ENCODE measurements at places on chromosomes 5 and 9.

DNA sequence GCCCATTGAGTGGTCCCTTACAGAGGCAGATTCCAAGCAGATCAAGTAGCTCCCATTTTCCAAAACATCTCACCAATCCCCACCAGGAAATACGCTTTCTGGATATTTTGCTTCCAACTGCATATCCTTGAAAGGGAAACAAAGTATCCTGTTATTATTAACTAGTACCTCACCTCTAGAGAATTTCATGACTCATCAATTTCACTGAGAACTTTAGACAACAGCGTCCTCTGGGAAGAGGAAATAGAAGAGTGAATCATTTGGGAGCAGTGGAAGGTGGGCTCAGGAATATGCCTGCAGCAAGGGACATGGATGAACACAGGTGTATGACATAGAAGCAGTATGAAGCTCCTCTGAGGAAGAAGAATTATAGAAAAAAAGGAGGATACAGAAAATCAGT, 186.7 kb downstream of the MARCHF11 start:
- DNase-seq: no peak

DNA sequence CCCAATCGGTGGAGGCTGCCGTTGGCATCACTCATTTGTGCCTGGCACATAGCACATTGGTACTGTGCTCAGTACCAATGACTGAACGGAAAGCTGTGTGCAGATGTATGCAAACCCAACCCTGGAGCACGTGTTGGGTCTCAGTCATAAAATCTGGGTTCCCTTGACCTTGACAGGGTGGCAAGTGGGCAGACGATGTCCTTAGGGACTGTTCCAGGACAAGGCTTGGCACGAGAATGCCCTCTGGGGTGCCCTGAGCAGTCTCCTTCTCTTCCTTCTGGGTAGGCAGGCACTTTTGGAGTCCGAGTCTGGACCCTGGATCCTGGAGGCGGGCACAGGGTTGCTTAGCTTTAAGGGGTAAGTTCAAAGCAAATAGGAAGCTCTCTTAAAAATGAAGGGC, 75.8 kb downstream of the MACROH2A1 start:
- no peak for DNase-seq

- peak; percentile 63 for DNase-seq
These were observed 155.8 kb upstream of the SMIM23 start for GRCh38 chr5:171629628-171630349.

DNA sequence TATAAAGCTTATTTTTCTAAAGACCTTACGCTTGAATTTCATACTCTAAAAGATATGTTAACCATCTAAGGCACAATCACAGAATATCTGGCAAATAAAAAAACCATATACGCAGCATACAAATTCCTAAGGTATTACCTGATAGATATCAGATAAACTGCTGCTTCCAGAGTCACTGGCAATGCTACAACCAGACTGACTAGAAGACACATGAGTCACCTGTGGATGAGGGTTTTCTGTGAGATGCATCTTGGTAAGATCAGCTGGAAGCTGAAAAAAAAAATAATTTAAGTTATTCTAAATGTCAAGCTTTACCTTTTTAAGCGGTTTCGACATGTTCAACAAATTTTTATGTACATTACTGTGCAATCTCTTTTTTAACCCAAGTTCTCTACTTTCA, 113.8 kb downstream of the RAPGEF6 start:
- DNase-seq: no peak

GRCh38 chr5:180541710-180542109, 47.5 kb downstream of the CNOT6 start:
- no peak for DNase-seq

DNA sequence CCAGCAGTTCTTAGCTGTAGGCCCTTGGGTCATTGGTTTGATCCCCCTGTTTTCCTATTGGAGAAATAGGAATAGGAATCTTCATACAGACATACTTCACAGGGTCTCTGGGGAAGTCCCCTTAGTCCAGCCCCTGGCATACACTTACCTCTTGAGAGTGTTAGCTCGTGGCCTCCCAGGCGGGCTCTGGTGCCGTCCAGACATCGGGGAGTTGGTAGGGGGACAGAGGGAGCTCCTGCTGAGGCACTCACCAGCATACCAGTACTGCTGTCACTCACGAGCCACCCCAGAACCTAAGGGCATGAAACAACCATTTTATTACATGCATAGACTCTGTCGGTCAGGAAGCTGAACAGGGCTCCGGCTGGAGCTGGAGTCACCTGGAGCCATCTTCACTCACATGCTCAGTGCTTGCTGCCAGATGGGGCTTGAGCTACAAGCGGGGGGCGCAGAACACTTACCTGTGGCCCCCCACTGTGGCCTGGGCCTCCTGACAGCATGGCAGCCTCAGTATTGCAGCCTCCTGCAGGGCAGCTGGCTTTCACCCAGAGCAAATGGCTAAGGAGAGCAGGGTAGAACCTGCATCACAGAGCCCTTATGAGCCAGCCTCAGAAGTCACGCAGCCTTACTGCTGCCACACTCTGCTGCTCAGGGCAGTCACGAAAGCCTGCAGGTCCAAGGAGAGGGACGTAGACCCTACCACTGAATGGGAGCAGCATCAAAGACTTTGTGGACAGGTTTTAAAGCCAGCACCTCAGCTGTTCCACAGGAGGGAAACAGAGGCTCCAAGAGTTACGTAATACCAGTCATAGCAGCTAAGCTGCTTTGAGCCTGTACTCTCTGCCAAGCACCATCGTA, 58.3 kb upstream of the ANGPTL2 start:
- no peak for DNase-seq

DNA sequence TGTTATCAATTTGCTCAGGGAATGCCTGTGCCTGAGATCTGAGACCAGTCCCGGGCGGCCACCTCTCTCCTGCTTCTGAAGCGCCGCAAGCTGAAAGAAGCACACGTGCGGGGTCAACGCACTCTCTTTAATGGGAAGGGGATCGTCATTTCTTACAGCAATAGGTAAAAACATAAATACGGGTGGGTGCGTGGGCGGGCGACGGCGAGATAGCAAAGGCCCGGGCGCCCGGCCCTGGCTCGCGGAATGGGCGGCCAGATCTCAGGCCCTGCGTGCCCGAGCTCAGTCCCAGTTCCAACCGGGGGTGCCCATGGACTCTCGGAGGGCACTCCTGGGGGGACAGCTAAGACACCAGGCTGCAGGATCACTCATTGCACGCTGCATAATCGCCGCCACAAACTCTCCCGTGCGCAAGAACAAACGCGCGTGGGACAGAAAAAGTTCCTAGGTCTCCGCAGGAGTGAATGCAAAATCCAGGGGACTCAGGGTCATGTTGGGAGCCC, 3.0 kb downstream of the NKX2-5 start:
- no peak for DNase-seq

- DNase-seq: no peak
These were observed 424.0 kb upstream of the RGMB start for GRCh38 chr5:98349251-98349989.

- no peak for DNase-seq
These were observed 115.3 kb downstream of the RFX3 start for GRCh38 chr9:3410461-3410860.

DNA sequence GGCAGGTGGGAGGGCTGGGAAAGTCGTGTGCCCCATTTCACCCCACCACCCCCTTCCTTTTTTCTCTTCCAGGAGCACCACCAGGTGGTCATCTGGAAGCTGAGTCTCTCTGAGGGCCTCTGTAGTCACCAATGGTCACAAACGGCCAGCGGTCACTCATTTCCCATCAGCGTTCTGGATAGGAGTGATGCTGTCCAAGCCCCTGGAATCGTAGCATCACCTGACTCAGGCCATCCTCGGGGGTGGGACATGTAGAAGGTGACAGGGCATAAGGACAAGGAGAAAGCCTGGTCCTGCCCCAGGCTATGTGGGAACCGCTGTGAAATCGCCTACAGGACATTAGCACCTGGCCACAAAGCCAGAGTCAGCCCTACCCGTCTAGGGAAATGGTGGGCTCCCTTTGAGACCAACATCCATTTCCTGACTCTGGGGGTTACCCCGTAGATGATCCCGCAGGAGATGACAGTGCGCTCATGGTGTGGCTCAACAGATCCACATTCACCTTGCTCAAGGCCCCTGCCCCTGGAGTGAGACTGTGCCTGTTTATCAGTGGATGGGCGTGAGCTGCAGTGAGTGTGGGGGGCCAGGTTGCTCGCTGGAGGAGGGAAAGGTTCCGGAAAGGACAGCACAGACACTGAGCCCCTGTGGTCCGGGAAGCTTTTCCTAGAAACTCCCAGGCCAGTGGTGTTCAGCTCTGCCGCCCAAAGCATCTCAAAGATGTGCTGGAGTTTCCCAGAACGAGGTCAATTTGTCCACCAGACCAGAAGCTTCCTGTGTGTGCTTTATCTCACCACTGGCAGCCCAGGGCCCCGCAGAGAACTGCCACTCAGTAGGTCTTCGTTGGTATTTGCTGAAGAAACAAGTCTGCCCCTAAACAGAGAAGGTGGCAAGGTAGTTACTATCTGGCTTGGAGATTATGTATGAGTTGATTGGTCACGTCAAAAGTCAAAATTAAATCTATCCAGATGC, 61.1 kb upstream of the UNC5A start:
- no peak for DNase-seq

GRCh38 chr9:133759946-133760345, 21.8 kb upstream of the SARDH start:
- no peak for DNase-seq

GRCh38 chr5:113660206-113660605, 146.7 kb downstream of the YTHDC2 start:
- DNase-seq: no peak

- peak; percentile 6 for DNase-seq
These were observed 1.4 kb downstream of the KIF20A start for GRCh38 chr5:138180183-138180782.

DNA sequence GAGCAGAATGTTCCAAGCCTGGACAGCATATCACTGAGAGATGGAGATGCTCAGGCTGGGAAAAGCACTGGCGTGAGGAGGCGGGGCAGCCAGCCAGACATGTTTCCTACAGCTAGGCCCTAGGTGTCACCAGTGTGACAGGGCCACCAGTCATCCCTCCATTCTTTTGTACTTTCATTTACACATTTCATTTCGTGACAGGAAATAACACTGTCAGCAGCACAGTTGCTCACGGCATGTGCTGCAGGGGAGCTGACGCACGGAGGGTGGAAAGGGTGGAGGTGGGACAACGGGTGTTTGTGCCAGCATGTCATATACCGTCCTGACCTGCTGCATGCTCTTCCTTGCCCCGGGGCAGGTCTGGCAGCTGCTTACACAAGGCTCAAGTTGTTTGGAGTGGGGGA, 14.8 kb upstream of the CEMIP2 start:
- no peak for DNase-seq

- no peak for DNase-seq
These were observed 35.2 kb downstream of the ARHGAP26 start for GRCh38 chr5:142805339-142805738.

- peak; percentile 2 for DNase-seq
These were observed 255.5 kb downstream of the CAAP1 start for GRCh38 chr9:26637101-26637500.

GRCh38 chr5:138565100-138565821, 9.9 kb downstream of the HSPA9 start:
- no peak for DNase-seq

- no peak for DNase-seq
These were observed 28.5 kb downstream of the NFIL3 start for GRCh38 chr9:91395106-91395552.

DNA sequence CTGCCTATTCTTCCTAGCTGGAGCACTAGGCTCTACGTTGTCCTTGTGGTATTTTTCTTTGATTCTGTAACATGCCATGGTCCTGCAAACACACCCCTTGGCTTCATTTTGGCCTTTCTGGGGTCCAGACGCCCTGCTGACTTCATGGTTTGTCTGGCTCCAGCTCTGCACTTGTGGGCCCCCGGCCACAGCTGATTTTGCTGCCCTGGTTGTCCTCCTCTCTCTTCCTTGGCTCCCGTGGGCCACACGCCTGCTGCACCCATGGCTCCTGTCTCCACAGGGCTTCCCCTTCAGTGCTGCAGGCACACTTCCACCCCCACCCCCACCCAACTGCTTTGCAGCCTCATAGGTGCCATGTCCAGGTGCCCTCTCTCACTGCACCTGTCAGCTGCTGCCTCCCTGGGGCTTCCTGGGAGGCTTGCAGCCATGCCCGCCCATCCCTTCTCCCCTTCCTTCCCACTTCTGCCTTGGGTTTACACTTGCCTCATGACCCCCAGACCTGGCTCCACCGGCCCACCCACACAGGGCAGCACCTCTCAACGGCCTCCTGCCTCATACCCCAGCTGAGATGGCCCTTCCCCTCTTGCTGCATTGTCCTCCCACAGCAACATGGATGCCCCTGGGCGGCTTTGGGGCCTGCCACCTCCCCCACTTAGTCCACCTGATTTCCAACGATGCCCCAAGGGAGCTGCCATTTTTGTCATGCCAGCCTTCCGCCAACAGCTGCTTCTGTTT, 25.6 kb downstream of the SLC6A3 start:
- no peak for DNase-seq

DNA sequence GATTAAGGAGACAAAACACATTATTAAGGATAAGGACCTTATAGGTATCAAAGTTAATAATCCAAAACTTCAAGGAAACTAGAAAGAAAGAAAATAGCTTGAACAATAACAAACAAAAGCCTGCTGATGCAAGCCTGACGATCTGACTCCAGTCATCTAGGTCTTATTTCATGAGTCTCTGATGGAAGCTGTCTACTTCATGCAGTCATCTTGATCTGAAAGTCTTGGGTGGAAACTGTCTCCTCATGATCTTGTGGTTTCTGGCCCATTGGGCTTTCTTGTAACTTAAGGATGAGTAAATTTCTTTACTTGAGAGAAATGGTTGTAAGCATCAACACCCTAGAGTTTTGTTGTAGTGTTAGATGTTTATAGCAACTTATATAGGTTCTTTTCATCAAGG, 20.6 kb upstream of the PSIP1 start:
- DNase-seq: no peak

GRCh38 chr5:138024117-138024516, 8.8 kb downstream of the FAM13B start:
- DNase-seq: no peak

- DNase-seq: no peak
These were observed 361.9 kb downstream of the MAT2B start for GRCh38 chr5:163867324-163867723.

GRCh38 chr9:76115396-76115795, 224.9 kb downstream of the PCSK5 start:
- DNase-seq: no peak

DNA sequence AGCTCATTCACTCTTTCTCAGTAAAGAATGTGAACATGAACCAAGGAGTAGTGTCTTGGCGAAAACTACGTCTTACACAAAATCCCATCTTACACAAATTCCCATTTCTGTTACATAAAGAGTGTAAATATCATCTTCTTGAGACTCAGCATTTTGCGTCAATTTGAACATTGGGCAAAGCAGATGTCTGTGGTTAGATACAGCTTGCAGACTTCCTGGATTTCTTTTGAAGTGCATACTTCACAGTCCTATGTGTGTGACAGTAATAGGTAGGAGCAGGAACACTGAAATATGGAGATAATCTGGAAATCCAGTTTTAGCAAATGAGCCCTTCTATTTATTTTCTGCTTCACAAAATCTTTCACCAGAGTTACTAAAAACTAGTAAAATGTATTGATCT, 58.8 kb downstream of the C6 start:
- no peak for DNase-seq
